ENCODE measurements at places on chromosomes 5 and 9. TPM values are rescaled to one million over a fixed set of nuclear protein-coding genes. Genes with fewer than 3 reads are reported as not detected.
A peak's percentile ranks its signal among the peaks of the same experiment; 100 is the strongest.

DNA sequence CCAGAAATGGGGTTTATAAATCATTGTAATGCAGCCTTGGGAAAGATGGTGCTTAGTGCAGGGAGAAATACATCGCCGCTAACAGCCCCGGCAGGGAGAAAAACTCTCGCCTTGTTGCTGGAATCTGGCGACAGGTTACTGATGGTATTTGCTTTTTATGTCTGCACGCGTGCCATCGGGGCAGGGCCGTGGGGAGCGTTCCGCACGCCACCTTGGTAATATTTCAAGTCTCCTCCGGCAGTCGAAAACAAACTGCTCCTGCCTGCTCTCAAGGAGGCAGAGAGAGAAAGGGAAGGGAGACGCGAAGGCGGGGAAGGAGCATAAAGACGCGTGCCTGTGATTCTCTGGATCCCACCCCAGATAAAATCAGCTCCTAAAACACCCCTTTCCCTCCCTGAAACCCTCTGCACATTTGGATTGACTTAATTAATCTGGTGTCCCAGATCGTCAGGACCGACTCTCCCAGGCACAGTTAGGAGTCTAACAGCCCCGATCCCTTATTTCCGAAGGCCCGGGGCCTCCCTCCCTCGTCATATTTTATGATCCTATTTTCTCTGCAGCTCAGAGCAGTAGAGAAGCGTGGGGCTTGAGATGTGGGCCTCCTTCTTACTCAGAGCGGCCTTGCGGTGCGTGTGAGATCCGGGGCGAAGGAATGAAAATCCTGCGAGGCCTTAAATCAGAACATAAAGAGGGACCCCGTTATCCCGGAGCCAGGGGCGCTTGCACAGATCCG lies 47.7 kb downstream of the CFAP77 start:
- H3K27me3 ChIP-seq, result peaks cover 21% of the 10 kb centered on the region
- no peak overlapping the region for H3K27ac ChIP-seq
- no peaks in the 10 kb centered on the region for H3K4me1 ChIP-seq

- H3K27ac ChIP-seq, result no peak overlapping the region
- H3K36me3 ChIP-seq, result no peaks in the 10 kb centered on the region
- DNase-seq, result no peak
- H3K4me3 ChIP-seq, result no peak overlapping the region
Measured at GRCh38 chr5:168327451-168327850, 36.0 kb downstream of the WWC1 start.

GRCh38 chr5:55278778-55279177 lies 28.7 kb downstream of the DHX29 start:
- H3K27me3 ChIP-seq, result no peaks in the 10 kb centered on the region
- H3K4me3 ChIP-seq, result no peak overlapping the region
- peaks cover 52% of the 10 kb centered on the region for H3K36me3 ChIP-seq
- H3K27ac ChIP-seq, result peak overlapping the region; percentile 44
- H3K4me1 ChIP-seq, result peaks cover 12% of the 10 kb centered on the region
- peak; percentile 68 for DNase-seq

DNA sequence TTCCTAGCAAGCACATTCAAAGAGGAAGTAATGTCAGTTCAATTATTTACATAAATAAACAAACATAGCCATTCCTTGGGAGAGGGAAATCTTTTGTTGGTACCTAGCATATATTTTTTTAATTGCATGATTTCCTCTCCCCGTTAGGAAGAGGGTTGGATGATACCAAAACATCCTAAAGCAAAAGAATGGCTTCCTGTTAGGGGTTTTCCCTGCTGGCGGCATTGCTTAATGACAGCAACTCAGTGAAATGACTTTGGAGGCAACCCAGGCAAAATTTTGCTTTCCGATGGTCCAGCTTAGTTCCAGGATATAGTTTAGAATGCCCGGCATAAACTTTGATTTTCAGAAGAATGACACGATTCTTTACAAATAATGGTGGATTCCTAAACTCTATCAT lies 73.2 kb downstream of the MAT2B start:
- H3K27me3 ChIP-seq, result no peaks in the 10 kb centered on the region
- H3K4me1 ChIP-seq, result no peaks in the 10 kb centered on the region
- no peak for DNase-seq
- no peak overlapping the region for H3K4me3 ChIP-seq
- no peaks in the 10 kb centered on the region for H3K36me3 ChIP-seq

- H3K4me1 ChIP-seq, result no peaks in the 10 kb centered on the region
- H3K36me3 ChIP-seq, result no peaks in the 10 kb centered on the region
- H3K4me3 ChIP-seq, result no peak overlapping the region
- no peak for DNase-seq
- H3K27me3 ChIP-seq, result no peaks in the 10 kb centered on the region
Measured at GRCh38 chr5:31122998-31123951, 70.2 kb upstream of the CDH6 start.

DNA sequence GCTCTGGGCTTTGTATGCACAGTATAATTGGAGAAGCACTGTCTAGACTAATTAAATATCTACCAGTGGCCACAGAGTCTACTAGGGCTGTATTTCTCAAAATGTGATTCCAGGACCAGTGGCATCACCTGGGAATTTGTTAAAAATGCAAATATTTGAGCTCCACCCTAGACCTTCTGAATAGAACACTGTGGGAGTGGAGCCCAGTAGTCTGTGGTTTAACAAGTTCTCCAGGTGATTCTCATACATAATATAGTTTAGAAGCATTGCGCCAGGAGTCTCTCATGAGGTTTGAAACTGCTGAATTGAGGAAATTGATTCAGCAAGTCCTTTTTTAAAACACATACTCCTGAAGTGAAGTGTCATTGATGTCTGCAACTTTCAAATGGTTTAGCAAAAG lies 74.7 kb downstream of the FCHO2 start:
- peaks cover 31% of the 10 kb centered on the region for H3K4me1 ChIP-seq
- no peaks in the 10 kb centered on the region for H3K36me3 ChIP-seq
- H3K27ac ChIP-seq, result peak overlapping the region; percentile 48
- no peak overlapping the region for H3K4me3 ChIP-seq
- H3K27me3 ChIP-seq, result no peaks in the 10 kb centered on the region

DNA sequence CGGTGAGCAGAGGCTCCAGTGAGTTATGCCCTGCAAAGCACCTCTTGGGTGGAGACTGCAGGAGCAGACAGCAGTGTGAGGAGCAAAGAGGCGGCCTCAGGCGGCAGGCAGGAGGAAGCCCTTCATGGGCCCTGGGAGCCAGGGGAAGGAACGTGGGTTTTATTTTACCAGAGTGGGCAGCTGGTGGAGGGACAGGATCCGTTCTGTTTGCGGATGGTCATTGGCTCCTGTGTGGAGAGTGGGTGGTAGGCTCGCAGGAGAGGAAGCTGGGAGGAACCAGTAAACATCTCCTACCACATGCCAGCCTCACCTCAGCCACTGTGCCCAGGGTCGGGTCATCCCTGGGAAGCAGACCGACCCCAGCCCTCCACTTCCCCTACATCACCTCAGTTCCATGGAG lies 24.4 kb downstream of the HNRNPH1 start:
- H3K4me3 ChIP-seq, result no peak overlapping the region
- H3K27me3 ChIP-seq, result no peaks in the 10 kb centered on the region
- H3K4me1 ChIP-seq, result no peaks in the 10 kb centered on the region
- no peak overlapping the region for H3K27ac ChIP-seq
- peaks cover 65% of the 10 kb centered on the region for H3K36me3 ChIP-seq

GRCh38 chr5:151174612-151175101 lies 17.1 kb upstream of the ANXA6 start:
- H3K27me3 ChIP-seq, result peaks cover 13% of the 10 kb centered on the region
- H3K4me1 ChIP-seq, result no peaks in the 10 kb centered on the region
- no peak overlapping the region for H3K27ac ChIP-seq
- H3K4me3 ChIP-seq, result peak overlapping the region; percentile 35

- no peak overlapping the region for H3K27ac ChIP-seq
- H3K4me3 ChIP-seq, result no peak overlapping the region
- no peaks in the 10 kb centered on the region for H3K36me3 ChIP-seq
- H3K4me1 ChIP-seq, result peaks cover 15% of the 10 kb centered on the region
Measured at GRCh38 chr9:116162241-116162781, 8.7 kb downstream of the PAPPA start.

SLC23A1 gene
- total RNA-seq, result not detected

INSL4 gene
- not detected for total RNA-seq

CREBRF gene
- 38.3 TPM for total RNA-seq

PCDHB4 gene
- 1.2 TPM for total RNA-seq

STOM gene
- total RNA-seq, result 146 TPM

SLC27A6 gene
- total RNA-seq, result not detected

TMEM252 gene
- total RNA-seq, result not detected

MZB1 gene
- total RNA-seq, result not detected

CYSRT1 gene
- total RNA-seq, result 1.1 TPM

KIAA0825 gene
- 10.0 TPM for total RNA-seq
